ENCODE measurements at places on chromosomes 5 and 9.

DNA sequence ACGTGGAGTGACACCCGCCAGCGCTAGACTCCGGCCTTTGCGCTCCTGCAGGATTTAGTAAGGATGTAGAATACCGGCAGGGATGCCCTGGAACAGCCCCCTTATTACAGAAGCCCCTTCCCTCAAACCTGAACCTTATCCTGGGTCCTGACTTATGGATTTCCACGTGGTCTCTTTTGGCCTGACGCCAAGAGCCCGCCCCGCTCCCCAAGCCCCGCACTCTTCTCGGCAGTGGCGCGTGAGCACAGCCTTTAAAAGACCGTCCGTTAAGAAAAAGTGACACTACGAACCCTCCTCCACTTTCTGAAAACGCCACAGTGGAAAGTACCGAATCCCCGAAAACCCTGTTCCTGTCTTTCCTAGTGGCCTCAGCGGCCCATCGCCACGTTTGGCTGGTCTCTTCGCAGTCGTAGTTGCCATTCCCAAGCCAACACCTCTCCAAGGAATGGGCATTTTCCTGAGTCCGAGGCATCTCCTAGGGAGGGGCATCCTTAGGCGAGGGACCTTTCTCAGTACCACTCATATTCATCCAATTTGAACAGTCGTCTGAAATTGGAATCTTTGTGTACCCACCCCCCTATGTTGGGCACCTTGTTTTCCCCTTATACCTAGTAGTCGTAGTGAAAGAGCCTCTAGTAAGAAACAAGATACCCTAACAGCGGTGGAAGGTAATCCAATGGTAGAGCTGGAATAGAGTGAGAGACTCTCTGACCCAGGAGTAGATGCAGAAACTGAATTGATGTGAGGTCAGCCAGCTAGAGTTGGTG lies 732 bp upstream of the MCIDAS start:
- no peak for DNase-seq

GRCh38 chr5:56227691-56228090 lies 5.4 kb downstream of the ANKRD55 start:
- no peak for DNase-seq

GRCh38 chr5:51381761-51382474 lies 1.3 kb upstream of the ISL1 start:
- DNase-seq: no peak

GRCh38 chr5:36156619-36157018 lies 4.7 kb downstream of the SKP2 start:
- DNase-seq: no peak

- DNase-seq: no peak
Observed at GRCh38 chr5:151706906-151707305, 20.2 kb upstream of the SPARC start.

GRCh38 chr5:40680741-40681362 lies 1.1 kb downstream of the PTGER4 start:
- peak; percentile 68 for DNase-seq

- no peak for DNase-seq
Observed at GRCh38 chr9:110007477-110008270, 200.3 kb downstream of the C9orf152 start.

GRCh38 chr5:53712327-53712726 lies 151.9 kb downstream of the NDUFS4 start:
- DNase-seq: no peak

DNA sequence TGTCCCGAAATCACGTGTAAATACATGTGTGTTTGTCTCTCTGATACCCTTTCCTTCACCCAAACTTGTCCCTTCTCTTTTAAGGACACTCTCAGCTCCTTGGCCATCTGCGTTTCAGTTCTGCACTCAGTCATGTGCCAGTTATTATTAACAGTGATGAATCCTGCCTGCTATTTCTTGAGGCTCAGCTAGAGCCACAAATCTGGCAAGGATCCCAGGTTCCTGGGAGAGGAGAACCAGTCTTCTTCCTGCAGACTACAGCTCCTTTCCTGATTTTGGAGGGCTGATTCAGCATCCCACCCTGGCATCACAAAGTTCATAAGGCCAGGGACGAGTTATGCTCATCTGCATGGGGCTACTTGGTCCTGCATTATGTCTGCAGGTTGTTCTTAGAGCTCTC lies 5.6 kb downstream of the MAMDC2 start:
- DNase-seq: no peak

GRCh38 chr9:77614645-77615044 lies 33.5 kb downstream of the GNA14 start:
- DNase-seq: no peak

GRCh38 chr9:21579247-21579671 lies 97.1 kb upstream of the IFNE start:
- DNase-seq: peak; percentile 38

GRCh38 chr9:131589124-131589711 lies 43.9 kb downstream of the PRRT1B start:
- DNase-seq: no peak

DNA sequence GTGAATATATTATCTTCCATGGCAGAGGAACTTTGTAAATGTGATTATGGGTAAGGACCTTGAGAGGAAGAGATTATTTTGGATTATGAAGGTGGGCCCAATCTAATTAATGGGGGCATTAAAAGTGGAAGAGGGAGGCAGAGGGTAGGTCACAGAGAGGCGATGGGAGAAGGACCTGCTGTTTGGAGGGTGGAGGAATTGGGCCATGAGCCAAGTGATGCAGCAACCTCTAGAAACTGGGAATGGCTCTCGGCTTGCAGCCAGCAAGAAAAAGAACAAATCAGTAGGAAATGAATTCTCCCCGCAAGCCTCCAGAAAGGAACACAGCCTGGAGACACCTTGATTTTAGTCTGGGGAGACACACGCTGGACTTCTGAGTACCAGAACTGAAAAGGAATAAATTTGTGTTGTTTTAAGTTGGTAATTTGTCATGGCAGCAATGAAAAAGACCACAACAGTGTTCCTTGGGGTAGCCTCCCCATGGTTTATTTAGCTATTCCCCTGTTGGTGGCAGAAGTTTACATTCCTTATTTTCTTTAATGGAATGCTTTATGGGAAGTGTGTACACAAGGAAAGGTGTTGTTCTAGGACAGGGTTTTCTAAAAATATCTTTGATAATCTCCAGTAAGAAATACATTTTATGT lies 103.6 kb downstream of the HSPA4 start:
- no peak for DNase-seq

DNA sequence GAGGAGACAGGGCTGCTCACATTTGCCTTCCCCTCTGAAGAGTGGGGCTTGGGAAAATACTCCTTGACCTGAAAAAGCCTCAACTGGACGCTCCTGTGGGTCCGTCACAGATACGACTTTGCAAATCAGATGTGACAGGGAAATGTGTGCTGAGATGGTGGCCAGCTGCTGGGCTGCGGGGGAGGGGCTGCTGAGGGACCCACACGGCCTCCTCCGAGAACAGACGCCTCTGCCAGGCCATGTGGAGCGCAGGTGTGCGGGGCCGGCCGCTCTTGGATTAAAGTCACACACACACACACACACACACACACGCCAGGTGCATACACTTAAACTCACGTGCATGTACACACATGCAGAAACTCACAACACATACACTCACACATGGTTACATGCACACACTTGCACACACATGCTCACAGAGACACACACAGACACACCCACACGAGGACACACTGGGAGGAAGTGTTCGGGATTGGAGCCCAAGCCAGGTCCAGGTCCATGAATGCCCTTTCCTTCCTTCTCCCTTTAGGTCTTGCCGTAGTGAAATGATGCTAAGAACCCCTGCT lies 167.4 kb downstream of the GAPVD1 start:
- DNase-seq: no peak

- no peak for DNase-seq
Observed at GRCh38 chr5:119484884-119485283, 32.6 kb downstream of the HSD17B4 start.

GRCh38 chr5:150527808-150528207 lies 19.9 kb downstream of the NDST1 start:
- no peak for DNase-seq

- DNase-seq: no peak
Observed at GRCh38 chr9:21985964-21986667, 8.1 kb downstream of the CDKN2A start.

- no peak for DNase-seq
Observed at GRCh38 chr9:135039266-135039870, 48.1 kb upstream of the OLFM1 start.

DNA sequence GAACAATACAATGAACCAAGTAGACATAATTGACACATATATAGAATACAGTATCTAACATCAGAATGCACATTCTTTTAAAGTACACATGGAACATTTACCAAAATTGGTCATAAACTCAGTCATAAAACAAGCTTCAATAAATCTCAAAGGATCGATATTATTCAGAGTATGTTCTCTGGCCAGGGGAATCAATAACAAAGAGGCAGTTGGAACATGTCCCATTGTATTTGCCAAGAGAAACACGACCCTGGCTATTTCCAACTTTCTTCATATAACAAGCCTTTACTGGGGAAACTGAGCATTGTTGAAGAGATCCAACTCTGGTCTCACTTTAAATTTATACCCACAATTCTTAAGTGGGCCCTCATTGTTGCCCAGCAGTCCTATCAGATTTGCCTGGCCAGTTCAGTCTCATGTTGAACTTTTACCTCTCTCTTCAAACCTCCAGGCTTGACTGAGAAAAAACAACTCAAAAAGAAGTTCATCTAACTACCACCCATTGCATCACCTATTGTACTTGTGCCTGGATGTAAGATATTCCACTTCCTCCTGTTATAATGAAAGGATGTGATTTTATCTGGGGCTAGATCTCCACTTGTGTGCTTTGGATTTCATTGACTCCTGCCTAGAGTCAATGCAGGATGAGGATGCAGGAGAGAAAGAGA lies 162.5 kb downstream of the HSPA4 start:
- no peak for DNase-seq

- no peak for DNase-seq
Observed at GRCh38 chr5:137491121-137491520, 8.0 kb downstream of the SPOCK1 start.

GRCh38 chr9:128459011-128459410 lies 3.2 kb downstream of the ODF2 start:
- DNase-seq: no peak

GRCh38 chr9:36995927-36996705 lies 38.0 kb downstream of the PAX5 start:
- DNase-seq: peak; percentile 64

- DNase-seq: no peak
Observed at GRCh38 chr9:5879419-5880181, 11.1 kb upstream of the MLANA start.

GRCh38 chr5:31859096-31859495 lies 220.2 kb downstream of the PDZD2 start:
- DNase-seq: no peak

DNA sequence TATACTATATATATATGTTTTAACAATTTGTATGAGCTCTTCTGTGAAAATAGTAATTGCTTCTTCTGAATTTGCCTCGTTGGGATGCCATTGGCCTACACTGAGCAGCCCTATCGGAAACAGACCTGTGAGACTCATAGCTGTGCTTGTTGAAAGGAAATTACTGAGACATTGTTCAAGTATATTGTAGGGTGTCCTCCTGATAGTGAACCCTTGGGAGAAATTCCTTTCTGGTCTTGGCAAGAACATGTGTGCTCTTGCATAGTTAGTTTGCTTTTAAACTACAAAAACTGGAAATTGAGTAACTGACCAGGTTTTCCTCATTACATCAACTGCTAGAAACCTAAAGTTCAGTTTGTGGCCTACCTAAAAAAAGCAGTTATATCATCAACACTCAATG lies 160.9 kb downstream of the LURAP1L start:
- DNase-seq: no peak

DNA sequence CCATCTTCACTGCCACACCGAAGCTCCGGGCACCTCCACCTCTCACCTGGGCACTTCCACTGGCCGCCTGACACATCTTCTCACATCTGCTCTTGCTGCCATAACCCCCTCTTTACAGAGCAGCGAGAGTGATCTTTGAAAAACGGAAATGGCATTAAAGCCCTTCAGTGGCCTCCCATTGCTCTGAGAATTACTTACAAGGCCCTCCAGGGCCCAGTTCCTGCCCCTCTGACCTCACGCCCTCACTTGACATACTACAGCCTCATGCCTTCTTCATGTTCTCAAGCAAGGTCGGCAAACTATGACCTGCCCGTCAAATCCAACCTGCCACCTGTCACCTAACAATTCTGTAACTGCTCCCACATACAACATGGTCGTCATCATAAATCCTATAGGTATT lies 187.3 kb downstream of the NR3C1 start:
- DNase-seq: no peak

GRCh38 chr9:91332546-91333231 lies 29.0 kb downstream of the AUH start:
- no peak for DNase-seq

Data from CD4-positive, alpha-beta T cell treated with Interleukin-17A for 4 hours (primary cell).